ENCODE measurements at places on chromosomes 1 and 21. TPM values are rescaled to one million over a fixed set of nuclear protein-coding genes. Genes with fewer than 3 reads are reported as not detected.

The SYT6 gene
- not detected for total RNA-seq

The AXDND1 gene
- 0.15 TPM for total RNA-seq

The PAPPA2 gene
- not detected for total RNA-seq

The CRP gene
- total RNA-seq, result not detected

The FCRLB gene
- total RNA-seq, result 937 TPM

The S100A7 gene
- total RNA-seq, result not detected

The YIPF1 gene
- total RNA-seq, result 87.4 TPM

The KRTAP10-11 gene
- total RNA-seq, result not detected

The CRNN gene
- not detected for total RNA-seq

The THBS3 gene
- total RNA-seq, result 18.7 TPM

The UQCRHL gene
- total RNA-seq, result 6.4 TPM

The CHAF1B gene
- 2.3 TPM for total RNA-seq

The CELA3A gene
- total RNA-seq, result not detected

The ANKRD34A gene
- 21.5 TPM for total RNA-seq

The TRIM58 gene
- not detected for total RNA-seq

The CD101 gene
- not detected for total RNA-seq

The CDCA8 gene
- total RNA-seq, result 25.7 TPM

The FGR gene
- total RNA-seq, result 3.0 TPM

The KRTAP12-2 gene
- total RNA-seq, result not detected

The DMRTA2 gene
- total RNA-seq, result 0.04 TPM

The RORC gene
- not detected for total RNA-seq

The TRIM67 gene
- not detected for total RNA-seq

The TINAGL1 gene
- total RNA-seq, result not detected

The CTSE gene
- total RNA-seq, result not detected

The IFNAR1 gene
- total RNA-seq, result 6.8 TPM

The OPTC gene
- total RNA-seq, result not detected

The FCGR3B gene
- not detected for total RNA-seq

The HES4 gene
- total RNA-seq, result not detected

The BSND gene
- total RNA-seq, result not detected

The RGS13 gene
- 176 TPM for total RNA-seq

The SMIM1 gene
- 0.87 TPM for total RNA-seq

The KCNK2 gene
- not detected for total RNA-seq

The EFNA1 gene
- total RNA-seq, result not detected

The TMPRSS2 gene
- not detected for total RNA-seq

The ALG14 gene
- 2.2 TPM for total RNA-seq

The GUK1 gene
- 203 TPM for total RNA-seq

The PRKCZ gene
- total RNA-seq, result not detected

The ST6GALNAC3 gene
- 3.3 TPM for total RNA-seq

The S100A2 gene
- total RNA-seq, result not detected

The SLC6A17 gene
- total RNA-seq, result not detected

The LDLRAD1 gene
- not detected for total RNA-seq

The DCST1 gene
- total RNA-seq, result not detected

The SYT14 gene
- not detected for total RNA-seq

The ARHGAP30 gene
- 59.6 TPM for total RNA-seq

The GRIK3 gene
- not detected for total RNA-seq

The FOXD2 gene
- total RNA-seq, result 0.07 TPM

The DPT gene
- total RNA-seq, result not detected

The WNT2B gene
- not detected for total RNA-seq

The PLEKHA6 gene
- total RNA-seq, result not detected

The CHIA gene
- not detected for total RNA-seq

The ANXA9 gene
- 0.19 TPM for total RNA-seq

The B4GALT3 gene
- 54.7 TPM for total RNA-seq

The IL6R gene
- total RNA-seq, result not detected

The ADGRL4 gene
- total RNA-seq, result not detected

The SPRR2A gene
- total RNA-seq, result not detected

The HES5 gene
- total RNA-seq, result not detected

The PALMD gene
- total RNA-seq, result not detected

The LEMD1 gene
- not detected for total RNA-seq

Measured in Karpas-422 (cell line).